ENCODE measurements at places on chromosomes 2 and 18.
A peak's percentile ranks its signal among the peaks of the same experiment; 100 is the strongest.

DNA sequence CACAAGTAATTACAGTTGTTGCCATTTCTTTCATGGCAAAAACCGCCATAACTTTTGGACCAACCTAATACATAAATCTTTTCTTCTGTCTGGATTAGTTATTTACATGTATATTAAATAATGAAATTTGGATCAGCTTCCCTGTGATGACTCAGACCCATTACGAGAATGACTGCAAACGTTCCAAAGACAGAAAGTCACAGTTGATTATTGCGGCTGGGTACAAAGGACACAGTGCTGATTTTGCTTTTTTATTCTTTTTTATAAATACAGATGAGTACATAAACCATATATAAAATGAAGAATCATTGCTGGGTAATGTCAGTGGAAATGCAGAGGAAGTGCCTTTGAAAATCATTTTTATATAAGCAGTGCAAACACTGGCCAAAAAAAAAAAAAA, 126.2 kb downstream of the TWIST2 start:
- no peak for DNase-seq

DNA sequence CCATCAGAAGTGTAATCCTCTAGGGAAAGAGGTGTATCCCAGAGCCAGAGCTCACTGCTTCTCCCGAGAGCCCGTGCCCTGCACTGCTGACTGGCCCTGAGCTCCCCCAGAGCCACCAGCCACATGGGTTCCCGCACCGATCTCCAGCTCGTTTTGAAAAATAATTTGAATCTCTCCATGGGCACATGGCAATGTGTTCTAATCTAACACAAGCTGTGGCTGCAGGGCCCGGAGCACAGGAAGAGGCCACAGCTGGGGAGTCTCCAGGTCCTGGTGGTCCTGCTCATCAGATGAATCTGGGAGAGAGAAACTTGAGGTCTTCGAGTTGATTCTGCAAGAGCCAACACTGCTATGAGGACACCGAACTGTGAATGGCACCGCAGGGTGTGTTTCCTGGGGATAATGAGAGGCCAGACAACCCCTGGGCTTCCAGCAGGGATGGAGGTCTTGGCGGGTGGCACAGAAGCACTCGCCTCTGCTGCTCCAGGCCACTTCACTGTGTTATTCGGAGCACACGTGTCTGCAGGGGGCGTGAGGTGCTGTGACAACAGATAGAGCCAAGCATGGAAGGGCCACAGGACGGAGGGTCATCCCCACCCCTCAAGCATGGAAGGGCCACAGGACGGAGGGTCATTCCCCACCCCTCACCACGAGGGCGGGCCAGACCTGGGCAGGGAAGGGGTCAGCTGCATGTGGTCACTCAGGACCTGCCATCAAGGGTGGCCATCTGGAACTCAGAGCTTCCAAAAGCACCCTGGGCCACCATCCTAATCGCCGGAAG, 196.8 kb downstream of the NDUFA10 start:
- DNase-seq, result no peak

GRCh38 chr2:112915300-112916144, 4.6 kb downstream of the IL37 start:
- DNase-seq, result no peak

DNA sequence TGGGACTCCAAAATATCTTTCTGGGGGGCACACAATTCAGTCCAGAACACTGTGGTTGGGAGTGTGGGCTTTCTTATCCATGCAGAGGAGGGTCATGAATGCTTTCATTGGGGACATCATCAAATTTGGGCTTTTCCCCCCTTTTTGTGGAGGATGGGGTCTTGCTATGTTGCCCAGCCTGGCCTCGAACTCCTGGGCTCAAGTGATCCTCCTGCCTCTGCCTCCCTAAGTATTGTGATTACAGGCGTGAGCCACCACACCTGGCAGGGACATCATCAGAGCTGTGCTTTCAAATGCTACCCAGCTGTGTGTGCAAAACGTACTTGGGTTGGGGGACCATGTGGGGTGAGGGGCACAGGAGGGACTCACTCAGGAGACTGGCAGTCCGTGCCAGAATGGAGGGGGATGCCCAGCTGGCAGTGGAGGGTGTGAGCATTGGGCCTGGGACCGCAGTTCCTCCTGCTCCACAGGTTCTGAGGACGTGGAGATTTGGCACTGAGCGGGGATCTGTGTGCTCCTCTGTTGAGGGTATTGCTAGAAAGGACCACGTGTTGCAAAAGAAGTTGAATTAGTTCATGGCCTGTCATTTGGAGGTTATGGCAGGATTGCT, 24.4 kb downstream of the EMILIN2 start:
- no peak for DNase-seq

DNA sequence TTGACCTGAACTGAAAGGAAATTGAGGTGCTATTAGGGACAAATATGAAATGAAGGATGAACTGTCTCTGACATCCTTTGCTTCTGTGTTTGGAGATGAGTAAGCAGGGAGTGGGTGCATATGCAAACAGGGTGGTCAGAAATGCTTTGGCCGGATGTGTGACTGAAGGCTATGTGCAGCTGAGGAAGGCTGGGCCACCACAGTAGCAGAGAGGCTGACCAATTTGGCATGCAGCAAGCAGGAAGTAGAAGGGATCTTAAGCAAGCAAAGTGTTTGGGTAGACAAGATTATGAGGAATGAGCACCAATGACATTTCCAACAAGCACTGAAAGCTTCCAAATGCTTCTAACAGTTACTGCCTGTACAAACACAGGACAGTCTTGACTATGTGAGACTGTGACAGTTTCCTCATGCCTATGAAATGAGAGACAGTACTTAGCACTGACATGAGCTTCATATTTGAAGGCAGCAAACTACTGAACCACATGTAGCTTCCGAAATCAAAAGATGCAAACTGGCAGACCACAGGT, 3.3 kb upstream of the ACTR3 start:
- DNase-seq, result peak; percentile 98

- DNase-seq, result no peak
Measured at GRCh38 chr18:36128530-36128870, 640 bp downstream of the SLC39A6 start.

DNA sequence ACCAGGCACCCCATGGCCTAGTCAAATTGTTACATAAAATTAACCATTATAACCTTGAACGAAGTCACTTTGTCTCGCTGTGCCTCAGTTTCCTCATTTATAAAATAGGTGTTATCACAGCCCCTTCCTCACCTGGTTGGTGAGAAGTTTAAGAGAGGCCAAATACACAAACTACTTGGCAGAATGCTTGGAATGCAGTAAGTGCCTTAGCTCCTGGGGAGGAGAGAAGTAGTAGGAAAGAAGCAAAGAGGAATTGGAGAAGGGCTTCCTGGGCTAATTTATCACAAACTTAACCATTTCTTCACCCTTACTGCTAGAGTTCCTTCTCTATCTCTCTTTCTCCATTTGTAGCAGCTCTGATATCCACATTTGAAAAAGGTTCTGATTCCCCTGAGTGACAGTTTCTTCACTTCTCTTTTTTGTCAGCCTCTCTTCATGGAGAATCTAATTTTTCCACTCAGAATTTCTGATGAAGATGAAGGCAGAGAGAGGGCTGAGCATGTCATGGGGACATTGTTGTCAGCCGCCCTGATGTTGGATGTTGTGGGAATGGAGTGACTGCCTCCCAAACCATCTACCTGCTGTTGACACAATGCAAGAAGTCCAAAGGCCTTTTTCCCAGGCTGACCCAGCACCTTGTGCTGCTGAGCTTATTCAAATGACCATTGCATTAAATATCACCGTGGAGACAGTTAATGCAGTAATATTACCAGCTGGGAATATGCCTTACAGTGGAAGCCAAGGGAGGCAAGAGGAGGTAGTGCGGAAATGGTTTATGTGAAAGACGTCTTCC, 60.4 kb downstream of the BOD1L2 start:
- no peak for DNase-seq

GRCh38 chr2:121189011-121189410, 96.0 kb downstream of the TFCP2L1 start:
- DNase-seq, result peak; percentile 55

GRCh38 chr2:65070172-65070830, 14.1 kb downstream of the CEP68 start:
- DNase-seq, result peak; percentile 27

GRCh38 chr2:67216881-67217280, 180.3 kb upstream of the ETAA1 start:
- no peak for DNase-seq

Measured in suppressor macrophage treated with lipopolysaccharide for 1 hour (primary cell).